ENCODE measurements at places on chromosomes 7 and 10.

- no peak for DNase-seq
Observed at GRCh38 chr10:122294511-122295450, 23.7 kb downstream of the BTBD16 start.

DNA sequence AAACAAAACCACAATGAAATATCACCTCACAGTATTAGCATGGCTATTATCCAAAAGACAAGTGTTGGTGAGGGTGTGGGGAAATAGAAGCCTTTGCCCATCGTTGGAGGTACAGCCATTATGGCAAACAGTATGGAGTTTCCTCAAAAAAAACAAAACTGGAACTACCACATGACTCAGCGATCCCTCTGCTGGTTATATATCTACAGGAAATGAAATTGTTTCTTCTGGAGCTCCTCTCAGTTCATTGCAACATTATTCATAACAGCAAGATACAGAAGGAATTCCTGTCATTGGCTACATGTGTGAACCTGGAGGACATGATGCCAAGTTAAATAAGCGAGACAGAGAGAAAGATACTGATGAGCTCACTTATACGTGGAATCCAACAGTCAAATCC is 2.4 kb upstream of the UBE3C start:
- DNase-seq: no peak

GRCh38 chr10:26780106-26780792 is 80.5 kb downstream of the ABI1 start:
- DNase-seq: no peak

DNA sequence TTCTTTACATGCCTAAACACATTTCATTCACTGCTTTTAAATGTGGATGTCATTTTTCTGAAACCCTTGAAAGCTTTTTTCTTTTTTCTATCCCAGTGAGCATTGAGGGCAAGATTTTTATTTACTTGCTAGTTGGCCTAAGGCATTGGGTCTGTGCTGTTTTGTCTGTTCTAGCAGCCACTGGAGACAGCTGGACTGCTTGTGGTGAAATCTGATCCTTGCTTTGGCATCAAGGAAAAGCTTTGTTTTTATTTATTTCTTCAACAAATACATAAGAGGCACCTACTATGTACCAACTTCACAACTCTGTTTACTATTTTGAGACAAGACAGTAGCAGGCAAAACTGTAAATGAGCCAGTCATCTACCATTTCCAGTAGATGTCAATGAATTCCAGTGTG is 28.4 kb upstream of the PDLIM1 start:
- DNase-seq: no peak

DNA sequence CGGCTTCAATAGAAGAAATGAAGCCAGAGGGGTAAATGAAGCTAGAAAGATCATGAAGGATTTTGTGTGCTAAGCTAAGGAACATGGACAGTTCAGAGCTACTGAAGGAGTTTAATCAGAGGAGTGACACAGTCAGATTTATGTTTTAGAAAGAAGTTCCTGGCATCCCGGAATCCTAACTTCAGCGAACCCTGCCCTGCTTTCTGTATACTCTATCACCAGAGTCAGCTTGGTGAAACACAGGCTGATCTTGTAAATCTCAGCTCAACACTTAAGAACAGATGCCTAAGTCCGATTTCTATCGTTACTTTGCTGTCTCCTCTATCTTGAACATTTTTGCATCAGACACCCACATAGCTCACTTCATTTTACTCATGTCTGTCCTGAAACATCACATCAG is 9.1 kb downstream of the AHR start:
- no peak for DNase-seq

GRCh38 chr10:631266-631665 is 58.2 kb downstream of the DIP2C start:
- no peak for DNase-seq

GRCh38 chr10:31774299-31774900 is 154.2 kb downstream of the ARHGAP12 start:
- DNase-seq: no peak

DNA sequence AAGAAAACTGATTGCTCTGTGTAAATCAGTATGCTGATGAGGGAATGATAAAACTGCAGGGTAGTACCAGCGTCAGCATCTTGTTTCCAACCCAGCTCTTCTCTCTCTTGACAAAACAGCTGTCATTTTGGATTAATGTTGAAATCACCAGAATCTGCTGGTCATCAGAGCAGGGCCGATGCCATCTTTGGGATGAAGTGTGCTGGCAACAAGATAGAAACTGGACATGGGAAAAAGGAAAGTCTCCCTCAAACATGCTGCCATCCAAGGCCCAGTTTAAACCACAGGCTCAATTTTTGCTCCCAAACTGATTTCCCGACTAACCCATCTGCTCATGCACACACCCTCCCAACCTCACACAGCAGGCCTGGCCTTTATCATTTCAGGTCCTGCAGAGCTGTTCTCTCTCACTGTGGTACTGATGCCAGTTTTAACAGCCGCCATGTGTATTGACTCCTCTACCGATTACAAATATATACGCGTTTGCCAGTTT is 285.2 kb downstream of the AUTS2 start:
- no peak for DNase-seq

DNA sequence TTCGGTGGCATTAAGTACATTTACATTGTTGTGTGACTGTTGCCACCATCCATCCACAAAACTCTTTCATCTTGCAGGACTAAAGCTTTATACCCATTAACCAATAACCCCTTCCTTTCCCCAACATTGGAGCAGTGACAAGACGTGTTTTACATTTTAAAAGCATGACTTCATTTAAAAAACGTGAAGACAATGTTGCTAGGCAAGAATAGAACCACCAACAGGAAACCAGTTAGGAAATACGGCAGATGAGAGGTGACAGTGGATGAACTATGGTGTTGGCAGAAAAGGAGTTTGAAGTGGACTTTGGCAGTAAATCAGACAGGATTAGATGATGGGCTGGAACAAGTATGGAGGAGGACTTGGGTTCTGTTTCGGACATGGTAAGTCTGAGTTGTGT is 17.0 kb downstream of the TMEM236 start:
- no peak for DNase-seq
